ENCODE measurements at places on chromosomes 13 and 19.

DNA sequence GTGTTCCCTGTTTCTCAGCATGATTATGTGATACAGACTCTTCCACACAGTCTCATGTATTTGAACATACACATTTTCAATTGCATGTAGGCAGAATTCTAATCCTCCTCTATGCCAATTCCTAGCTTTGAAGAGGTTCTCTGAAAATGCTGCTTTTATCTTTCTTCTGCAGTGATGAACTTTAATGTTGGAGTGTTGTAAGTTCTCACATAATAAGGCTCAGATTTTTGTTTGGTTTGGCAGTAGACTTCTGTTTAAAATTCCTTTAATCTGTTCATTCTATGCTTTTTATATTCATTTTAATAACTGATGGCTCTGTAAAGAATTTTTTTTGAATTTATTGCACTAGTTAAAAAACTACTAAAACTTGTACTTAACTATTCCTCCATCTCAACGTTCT, 225.8 kb downstream of the GGACT start:
- no peak for DNase-seq

DNA sequence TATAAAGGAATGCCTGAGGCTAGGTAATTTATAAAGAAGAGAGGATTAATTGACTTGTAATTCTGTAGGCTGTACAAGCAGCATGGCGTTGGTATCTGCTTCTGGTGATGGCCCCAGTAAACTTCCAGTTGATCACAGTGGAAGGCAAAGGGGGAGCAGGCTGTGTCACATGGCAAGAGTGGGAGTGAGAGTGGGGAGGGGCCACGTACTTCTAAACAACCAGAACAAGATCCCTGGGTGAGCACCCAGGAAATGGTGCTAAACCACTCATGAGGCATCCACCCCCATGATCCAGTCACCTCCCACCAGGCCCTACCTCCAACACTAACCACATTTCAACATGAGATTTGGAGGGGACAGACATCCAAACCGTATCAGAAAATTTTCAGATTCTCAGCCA, 3.0 kb upstream of the RNF113B start:
- DNase-seq, result no peak

DNA sequence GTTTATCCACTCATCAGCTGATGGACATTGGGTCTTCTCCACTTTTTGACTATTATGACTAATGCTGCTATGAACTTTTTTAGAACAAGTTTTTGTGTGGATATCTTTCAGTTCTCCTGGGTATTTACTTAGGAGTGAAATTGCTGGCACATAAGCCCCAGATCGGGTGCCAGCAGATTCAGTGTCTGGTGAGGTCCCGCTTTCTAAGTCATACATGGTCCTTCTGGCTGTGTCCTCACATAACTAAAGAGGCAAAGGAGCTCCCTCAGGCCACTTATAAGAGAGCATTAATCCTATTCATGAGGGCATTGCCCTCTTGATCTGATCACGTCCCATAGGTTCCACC, 600 bp upstream of the ZNF226 start:
- no peak for DNase-seq

GRCh38 chr13:70128098-70128497, 19.8 kb upstream of the KLHL1 start:
- DNase-seq, result no peak

GRCh38 chr13:42181381-42181953, 90.5 kb upstream of the AKAP11 start:
- DNase-seq, result no peak

- peak; percentile 77 for DNase-seq
Measured at GRCh38 chr13:50654331-50654730, 189.2 kb downstream of the DLEU7 start.

- DNase-seq, result peak; percentile 63
Measured at GRCh38 chr19:51493776-51494175, 7.8 kb downstream of the SIGLEC12 start.

GRCh38 chr19:4889034-4889815, 13.5 kb downstream of the ARRDC5 start:
- no peak for DNase-seq

GRCh38 chr13:97749174-97749573, 204.3 kb upstream of the IPO5 start:
- DNase-seq, result no peak

DNA sequence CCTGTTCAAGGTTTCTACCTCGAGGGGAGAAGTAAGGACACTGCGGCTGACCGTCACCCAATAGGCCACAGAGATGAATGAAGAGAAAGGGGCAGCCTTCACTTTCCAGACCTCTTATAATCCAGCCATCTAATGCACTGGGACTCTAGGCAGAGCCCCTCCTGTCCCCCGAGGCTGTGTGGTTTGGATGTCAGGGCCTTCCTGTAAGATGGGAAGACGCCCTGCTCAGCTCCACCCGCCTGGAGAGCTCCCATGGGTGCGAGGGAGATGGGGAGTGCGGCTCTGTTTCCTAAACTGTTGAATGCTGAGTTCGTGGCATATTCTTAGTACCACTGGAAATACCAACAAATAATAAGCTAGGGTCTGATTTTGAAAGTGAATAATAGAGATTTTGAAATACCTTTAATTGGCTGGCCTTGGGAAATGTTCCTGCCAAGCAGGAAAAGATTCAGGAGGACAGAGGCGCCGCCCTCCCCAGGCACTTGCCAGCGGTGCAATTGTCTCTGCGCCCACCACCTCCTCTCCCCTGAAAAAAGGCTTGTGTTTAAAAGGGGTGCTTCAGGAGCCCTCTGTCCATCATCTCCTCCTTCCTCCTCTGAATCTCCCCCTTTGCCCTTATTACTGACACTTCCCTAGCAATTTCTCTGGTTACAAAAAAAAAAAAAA, 85.4 kb upstream of the GPR183 start:
- no peak for DNase-seq

- peak; percentile 73 for DNase-seq
Measured at GRCh38 chr19:51131780-51132680, 7.3 kb downstream of the SIGLEC9 start.

DNA sequence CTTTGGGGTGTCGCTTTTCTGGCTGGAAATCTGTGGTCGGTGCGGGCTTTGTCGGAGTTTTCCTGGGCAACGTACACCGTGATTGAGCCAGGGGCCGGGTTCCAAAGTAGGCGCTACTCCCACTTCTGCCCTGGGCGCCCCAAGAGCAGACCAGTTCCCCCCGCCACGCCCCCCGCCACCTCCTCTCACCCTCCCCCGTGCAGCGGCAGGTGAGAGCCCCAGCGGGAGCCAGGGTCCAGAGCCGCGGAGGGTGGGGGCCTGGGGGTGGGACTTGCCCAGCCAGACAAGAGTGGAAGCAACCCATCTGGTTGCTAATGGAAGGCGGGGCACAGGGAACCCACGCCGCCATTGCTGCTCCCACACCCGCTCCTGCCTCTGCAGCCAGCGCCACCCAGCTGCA, 2195.9 kb downstream of the PCDH9 start:
- DNase-seq, result no peak

GRCh38 chr13:25180775-25181537, 8.9 kb upstream of the AMER2 start:
- no peak for DNase-seq

DNA sequence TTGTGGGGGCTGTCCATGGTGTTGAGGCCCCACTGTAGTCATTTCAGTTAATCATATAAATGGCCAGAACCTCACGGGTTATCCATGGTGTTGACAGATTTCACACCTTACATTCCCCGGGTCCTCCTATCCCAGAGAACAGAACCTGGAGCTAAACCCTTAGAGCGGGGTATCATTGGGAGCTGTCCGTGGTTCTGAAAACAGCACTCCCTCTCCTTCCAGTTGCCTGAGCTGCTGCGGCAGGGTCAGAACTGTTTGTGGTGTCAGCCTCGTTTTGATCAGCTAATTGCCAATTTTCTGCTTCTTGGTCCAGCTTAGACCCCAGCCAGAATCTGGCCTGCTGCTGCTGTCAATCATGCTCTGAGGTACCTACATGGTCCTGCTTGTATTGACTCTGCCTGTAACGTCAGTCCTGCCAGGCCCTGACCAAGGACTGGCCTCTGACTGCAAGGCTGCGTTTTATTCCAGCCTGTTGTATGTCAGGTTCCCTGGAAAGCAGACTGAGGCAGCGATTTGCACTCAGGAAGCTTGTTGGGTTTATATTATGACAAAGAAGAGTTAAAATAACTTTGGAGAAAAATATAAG, 55.8 kb upstream of the KCTD15 start:
- DNase-seq, result no peak

DNA sequence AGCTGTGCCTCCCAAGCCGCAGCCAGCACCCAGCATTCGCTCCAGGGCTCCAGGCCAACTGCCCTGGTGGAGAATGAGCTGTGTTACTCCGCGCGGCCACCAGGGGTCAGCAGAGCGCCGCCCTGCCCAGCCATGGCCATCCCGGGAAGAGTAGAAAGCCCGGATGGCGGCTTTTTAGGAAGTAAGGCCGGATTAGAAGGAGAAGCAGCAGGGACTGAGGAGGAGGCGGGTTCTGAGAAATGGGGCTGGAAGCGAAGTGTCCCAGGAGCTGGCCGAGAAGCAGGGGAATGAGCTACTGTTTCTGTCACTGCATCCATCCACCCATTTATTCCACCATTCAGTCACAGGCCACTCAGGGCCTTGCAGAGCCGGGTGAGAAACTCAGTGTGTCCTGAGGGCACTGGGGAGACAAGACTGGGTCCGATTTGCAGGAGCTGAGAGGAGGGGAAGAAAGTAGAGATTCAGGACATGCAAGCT, 6.6 kb upstream of the NPAS1 start:
- peak; percentile 75 for DNase-seq

- no peak for DNase-seq
Measured at GRCh38 chr13:31426395-31426794, 226.6 kb downstream of the B3GLCT start.

- peak; percentile 2 for DNase-seq
Measured at GRCh38 chr19:46296722-46297461, at the start of gene HIF3A. Gene HIF3A, plus strand, starts transcription at chr19:46297042. Its CDS starts 35 bp downstream, at chr19:46297077.

- DNase-seq, result no peak
Measured at GRCh38 chr19:34808566-34808965, 35.6 kb upstream of the ZNF599 start.

GRCh38 chr19:491146-491741, 5.0 kb upstream of the MADCAM1 start:
- no peak for DNase-seq

DNA sequence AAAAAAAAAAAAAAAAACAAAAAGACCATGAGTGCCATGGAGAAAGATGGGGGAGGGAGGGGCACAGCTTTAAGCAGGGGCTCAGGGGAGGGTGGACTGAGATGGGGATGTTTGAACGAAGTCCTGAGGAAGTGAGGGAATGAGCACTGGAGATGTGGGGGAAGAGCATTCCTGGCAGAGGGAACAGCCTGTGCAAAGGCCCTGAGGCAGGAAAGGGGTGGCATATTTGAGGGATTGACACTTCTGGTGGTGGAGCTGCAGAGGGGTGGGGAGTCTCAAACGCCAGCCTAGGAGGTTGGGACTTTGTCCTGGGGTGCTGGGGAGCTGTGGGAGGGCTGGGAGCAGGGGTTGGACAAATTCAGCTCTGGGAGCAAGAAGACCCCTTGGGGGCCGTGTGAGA, 29.2 kb downstream of the MYH14 start:
- DNase-seq, result no peak

DNA sequence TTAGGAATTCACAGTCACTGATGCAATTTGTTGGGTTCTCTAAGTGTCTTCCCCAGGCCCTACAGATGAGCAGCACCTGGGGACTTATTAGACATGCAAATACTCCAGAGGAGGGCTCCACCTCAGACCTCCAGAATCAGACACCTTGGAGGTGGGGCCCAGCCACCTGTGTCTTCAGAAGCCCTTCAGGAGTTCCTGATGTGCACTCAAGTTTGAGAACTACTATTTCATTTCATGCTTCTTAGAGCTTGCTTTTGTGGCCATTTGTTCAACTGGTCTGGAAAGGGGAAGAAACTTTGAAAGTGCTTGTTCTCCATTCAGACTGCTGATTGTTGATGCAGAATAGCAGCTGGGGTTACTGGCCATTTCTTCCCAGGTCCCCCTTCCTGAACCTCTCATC, 472.0 kb downstream of the COG6 start:
- no peak for DNase-seq

- DNase-seq, result no peak
Measured at GRCh38 chr13:39688699-39689405, 33.4 kb downstream of the COG6 start.

DNA sequence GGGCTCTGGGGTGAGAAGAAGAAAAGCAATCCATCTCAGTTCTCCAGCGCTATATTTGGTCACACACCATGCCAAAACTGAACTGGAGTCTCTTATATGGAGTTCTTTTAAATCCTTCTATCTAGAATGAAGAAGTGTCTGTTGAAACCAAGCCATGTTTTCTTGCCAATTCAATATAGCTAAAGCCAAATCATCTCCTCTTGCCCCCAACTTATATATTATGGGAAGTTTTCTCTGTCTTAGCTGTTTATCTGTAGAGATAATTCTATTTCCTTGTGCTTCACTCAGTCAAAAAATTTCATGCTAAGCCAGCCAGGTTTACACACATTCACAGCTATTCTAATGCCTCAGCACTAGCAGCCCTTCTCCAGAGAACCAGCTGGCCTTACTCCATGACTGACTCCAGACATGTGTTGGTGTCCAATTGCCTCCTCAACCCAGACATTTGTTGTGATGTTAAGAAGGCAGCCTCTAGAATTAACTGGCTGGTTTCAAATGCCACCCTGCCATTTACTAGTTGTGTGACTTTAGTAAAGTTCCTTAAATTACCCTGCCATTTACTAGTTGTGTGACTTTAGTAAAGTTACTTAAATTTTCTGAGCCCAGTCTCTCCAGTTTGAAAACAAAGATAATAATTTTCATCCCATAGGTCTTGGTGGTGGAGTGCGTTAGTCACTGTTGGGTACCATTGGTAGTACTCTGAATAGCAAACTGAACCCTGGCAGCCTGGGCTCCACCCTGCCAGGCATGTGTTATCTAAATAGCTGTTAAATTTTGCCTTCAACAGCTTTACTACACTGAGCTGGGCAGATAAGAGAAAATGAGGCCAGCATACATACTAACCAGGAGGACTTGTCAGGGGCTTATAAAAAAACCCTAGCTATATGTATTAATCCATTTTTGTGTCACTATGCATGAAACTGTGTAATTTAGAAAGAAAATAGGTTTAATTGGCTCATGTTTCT, 525.1 kb downstream of the LMO7 start:
- DNase-seq, result no peak

GRCh38 chr13:44333950-44334655, 39.5 kb upstream of the SERP2 start:
- no peak for DNase-seq

DNA sequence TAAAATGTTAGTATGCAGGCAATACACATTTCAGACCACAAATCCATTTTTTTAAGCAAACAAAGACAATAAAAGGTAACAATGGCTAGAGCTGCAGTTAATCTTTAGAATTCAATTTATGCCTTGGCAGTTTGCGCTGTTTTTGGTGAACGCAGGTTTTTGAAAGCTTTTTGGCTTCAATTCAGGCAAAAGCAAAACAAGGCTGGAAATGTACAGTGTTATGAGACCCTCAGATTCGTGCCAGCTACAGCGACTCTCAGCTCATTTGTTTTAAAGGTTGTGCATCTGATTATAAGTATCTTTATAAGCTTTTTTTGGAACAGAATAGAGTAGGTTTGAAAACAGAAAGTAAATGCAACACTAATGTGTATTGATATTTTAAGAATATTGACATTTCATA, 63.6 kb upstream of the SOX1 start:
- DNase-seq, result no peak
